ENCODE measurements at places on chromosomes 7 and 10.
A peak's percentile ranks its signal among the peaks of the same experiment; 100 is the strongest.

- DNase-seq: no peak
Observed at GRCh38 chr10:124640538-124641231, 103.5 kb downstream of the FAM53B start.

DNA sequence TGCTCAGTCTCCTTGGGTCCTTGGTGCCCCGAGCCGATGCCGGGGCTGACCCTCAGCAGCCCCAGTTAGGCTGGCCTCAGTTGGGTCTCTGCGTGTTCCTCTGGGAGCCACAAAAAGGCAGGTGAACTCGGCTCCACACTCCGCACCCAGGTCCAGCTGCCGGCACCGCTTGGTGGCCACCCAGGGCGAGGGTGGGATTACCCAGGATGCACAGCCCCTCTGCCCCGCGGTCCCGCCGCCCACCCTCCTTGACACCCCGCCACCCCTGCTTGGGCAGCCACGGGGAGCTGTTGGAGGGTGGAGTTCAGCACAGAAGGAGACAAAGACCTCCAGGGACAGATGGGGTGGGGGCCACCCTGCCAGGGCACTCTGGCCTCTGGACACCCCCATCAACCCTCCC, 17.7 kb downstream of the VENTX start:
- DNase-seq: no peak

GRCh38 chr10:21171197-21171935, 274.3 kb upstream of the NEBL start:
- DNase-seq: no peak

DNA sequence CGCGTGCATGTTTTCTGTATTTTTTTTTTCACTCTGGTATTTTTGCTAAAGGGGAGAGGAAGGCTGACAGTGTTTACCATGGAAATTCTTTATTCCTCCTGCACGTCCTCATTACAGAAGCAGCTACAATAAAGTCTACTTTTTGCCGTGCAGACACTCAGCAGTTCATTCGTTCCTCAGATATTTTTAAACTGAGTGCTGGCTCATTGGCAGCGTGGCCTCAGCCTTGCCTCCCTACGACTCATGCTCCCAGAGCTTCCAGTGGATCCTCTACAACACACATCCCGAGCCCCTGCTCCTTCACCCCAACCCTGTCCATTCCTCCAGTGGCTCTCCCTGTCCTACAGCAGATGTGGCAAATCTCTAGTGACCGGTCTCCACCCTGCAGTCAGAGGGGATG, 239.2 kb upstream of the ZMIZ1 start:
- DNase-seq: no peak

DNA sequence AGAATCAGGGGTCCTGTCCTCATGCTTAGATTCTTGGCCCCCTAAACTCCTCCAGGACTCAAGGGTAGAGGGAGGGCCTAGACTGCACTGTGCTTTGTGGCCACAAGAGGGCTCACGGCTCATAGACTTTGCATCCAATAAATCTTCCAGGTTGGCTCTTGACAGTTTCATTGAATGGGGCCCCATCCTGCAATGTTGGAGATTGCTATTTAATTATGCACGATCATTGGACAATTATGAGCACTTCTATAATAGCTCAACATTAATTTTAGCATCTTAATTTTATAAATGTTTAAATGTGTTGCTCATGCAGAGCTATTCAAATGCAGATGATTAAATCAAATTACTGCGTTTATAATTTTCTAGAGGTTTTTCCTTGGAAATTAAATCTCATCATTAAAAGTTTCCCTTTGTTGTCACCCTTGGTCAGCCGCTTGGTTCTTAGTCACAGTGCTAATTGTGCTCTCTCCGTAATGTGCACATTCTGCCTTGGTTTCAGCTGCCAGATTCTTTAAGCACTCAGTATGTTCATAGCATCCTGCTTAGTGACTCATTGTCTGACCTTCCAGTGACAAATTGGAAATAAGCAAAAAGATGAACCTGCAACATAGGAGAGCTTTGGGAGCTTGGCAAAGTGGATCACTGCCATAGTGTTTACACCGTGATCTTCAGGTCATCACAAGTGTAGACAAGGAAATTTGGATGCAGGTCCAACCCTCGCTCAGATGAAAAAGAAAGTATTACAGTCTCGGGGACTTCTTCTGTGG, 33.4 kb upstream of the PLPP4 start:
- DNase-seq: no peak

DNA sequence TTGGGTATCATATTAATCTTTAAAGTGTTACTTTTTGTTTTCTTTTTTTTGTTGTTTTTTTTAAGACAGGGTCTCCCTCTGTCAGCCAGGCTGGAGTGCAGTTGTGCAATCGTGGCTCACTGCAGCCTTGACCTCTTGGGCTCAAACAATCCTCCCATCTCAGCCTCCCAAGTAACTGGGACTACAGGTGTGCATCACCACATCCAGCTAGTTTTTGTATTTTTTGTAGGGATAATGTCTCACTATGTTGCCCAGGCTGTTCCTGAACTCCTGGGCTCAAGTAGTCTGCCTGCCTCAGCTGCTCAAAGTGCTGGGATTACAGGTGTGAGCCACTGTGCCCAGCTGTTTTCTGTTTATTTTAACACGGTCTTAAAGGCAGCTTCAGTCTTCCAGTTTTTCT, 23.3 kb downstream of the KMT2E start:
- DNase-seq: no peak

GRCh38 chr7:55170335-55171069, 151.7 kb downstream of the EGFR start:
- no peak for DNase-seq

DNA sequence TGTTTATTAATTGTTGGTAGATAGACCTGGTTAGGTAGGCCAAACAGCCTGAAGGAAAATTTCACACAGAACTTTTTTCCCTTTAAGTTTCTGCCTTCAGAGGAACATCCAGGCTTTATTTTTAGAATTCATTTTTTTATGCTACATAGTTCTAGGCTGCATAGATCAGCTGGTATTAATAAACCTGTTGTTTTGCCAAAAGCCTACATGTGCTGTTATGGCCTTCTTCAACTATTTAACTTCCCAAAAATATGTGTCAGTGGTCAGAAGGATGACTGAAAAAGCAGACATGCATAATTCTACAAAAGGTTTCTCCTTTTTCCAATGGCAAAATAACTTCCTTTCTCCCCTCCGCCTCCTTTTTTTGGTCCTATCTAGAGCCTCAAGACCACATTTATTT, 303.0 kb upstream of the DKK1 start:
- DNase-seq: no peak

- no peak for DNase-seq
Observed at GRCh38 chr7:7653593-7654187, 13.1 kb downstream of the UMAD1 start.

- peak; percentile 16 for DNase-seq
Observed at GRCh38 chr7:3154881-3155494, 111.3 kb upstream of the CARD11 start.

GRCh38 chr7:98106647-98107312, at the start of gene LMTK2:
Gene LMTK2 (plus strand): TSS chr7:98106862. CDS start chr7:98107178, 316 bp downstream.
- peak; percentile 93 for DNase-seq

DNA sequence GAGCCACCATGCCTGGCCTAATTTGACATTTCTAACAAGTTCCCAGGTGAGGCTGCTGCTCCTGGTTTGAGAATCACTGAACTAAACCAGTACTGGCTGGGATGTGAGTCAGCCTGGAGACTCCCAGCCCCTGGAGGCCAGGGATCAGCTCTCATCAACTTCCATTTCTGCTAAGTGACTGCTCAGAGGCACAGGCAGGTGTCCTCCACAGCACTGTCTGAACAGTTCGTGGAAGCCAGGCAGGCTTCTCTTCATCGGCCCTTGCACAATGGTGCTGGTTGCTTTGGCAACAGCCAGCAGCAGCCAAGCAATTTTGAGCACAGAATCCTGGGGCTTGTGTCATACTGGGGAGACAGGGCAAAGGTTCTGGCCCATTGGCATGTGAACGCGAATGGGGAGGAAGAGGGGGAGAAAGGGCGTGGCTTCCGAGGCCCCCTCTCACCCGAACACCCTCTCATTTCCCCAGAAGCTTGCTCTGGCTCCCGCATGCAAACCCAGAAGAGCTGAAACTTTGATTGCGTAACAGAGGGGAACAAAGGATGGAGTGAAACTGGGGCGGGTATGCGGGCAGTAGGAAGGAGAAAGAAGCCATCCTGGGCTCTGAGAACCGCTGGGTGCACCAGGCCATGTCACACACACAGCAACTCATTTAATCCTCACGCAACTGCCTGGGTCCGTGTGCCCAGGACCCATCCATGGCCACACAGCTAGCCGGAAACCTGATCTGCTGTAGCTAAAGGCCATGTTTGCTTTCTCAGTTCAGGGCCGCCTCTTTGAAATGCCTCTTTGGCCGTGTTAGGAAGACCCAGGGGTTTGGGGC, 9.0 kb upstream of the POR start:
- no peak for DNase-seq

GRCh38 chr7:128270826-128271272, 29.8 kb downstream of the LEP start:
- no peak for DNase-seq

DNA sequence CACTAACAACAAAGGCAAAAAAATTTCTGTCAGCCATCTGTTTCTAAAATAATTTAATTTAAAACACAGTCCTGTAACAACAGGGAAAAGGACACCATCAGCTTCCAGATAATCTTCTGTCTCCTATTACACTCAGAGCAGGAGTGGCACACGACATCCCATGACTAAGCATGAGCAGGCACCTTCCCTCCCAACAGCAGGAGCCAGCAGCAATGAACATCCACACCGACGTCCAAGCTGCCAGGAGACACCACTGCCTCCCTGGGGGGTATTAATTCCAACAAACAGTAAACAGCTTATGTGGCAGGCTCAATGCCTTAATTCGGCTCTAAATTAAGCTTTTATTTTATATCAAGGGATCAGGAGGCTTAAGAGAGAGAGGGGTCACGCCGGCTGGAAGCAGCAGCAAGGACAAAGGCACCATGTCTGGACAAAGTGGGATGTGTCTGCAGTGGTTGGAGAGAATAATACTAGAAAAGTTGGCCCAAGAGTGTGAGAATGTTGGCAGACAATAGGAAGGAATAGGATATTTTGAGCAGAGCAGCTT, 45.7 kb downstream of the KIAA1549 start:
- no peak for DNase-seq

GRCh38 chr7:158754746-158755444, 50.3 kb upstream of the NCAPG2 start:
- no peak for DNase-seq

- DNase-seq: no peak
Observed at GRCh38 chr10:116765648-116766081, 23.3 kb upstream of the HSPA12A start.

- DNase-seq: no peak
Observed at GRCh38 chr7:74405899-74406512, 47.7 kb upstream of the GTF2IRD1 start.

DNA sequence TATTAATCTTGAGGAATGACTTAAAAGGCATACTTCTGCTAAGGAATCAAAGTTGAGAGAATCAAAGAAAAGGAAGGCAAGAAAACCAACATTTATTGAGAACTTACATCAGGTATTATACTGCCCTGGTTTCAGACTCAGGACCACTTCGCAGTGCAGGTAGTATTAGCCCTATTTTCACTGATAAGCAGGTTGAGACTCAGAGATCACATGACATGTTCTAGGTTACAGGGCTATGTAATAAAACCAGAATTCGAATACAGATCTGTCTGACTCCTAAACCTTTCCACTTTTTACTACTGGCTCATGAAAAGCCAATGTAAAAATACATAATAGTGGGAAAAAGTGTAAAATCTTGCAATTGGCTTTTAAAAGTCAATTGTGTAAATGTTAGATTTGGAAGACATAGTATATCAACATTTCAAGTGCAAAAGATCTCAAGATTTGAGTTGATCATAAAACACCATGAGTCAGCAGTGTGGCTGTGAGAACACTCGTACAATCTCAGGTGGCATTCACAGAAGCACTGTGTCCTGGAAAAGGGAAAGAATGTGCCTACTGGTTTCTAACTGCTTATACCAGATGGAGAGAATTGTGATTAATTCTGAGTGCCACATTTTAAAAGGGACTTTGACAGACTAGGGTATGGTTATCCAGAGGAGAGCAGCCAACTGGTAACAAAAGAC, 195.8 kb upstream of the MKLN1 start:
- no peak for DNase-seq

DNA sequence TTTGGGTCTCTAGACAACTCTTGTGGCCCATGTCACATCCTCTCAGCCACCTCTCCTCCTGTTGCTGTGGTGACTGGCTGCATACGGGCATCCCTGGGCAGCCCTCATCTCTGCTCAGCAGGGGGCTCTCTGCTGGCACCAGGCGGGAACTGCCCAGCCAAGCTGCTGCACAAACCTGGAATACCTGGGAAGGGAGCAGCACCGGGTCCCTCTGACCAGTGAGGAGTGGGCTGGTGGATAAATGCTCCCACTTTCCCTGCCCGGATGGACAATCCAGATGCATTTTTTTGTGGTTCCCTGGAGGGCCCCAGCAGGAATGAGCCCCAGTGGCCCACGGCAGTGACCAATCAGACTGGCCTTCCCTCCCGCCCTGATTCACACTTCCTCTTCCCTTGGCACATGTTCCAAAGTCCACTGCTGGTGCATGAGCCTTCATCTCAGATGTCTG, 21.9 kb downstream of the GRID1 start:
- DNase-seq: no peak

DNA sequence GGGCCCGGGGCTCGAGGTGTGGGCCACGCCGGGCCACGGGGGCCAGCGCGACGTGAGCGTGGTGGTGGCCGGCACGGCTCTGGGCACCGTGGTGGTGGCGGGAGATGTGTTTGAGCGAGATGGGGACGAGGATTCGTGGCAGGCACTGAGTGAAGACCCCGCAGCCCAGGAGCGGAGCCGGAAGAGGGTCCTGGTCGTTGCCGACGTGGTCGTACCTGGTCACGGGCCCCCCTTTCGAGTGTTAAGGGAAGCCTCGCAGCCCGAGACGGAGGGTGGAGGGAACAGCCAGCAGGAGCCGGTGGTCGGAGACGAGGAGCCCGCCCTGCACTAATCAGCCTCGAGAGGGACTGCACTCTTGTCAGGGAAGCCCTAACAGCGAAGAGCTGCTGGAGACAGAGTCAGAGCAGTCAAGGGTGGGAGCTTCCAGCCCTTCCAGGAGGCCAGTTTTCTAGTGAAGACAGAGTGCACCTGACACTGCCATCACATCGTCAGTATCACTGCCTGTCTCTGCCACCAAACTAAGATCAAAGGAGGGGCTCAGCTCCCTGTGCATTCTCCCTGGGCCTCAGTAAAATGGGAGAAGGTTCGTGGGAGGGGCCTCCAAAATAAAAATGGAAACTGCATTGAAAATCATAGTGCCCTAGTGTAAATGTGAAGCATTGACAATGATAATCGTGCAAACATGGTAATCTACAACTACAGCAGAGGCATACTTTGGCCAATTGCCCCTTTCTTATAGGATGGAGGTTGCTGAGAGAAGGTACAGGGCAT, 1.3 kb downstream of the MBLAC1 start:
- DNase-seq: no peak

- no peak for DNase-seq
Observed at GRCh38 chr10:103476046-103476768, 2.8 kb downstream of the CALHM3 start.

GRCh38 chr10:124649214-124649613, 95.0 kb downstream of the FAM53B start:
- no peak for DNase-seq

- DNase-seq: no peak
Observed at GRCh38 chr10:21161647-21162046, 264.5 kb upstream of the NEBL start.

All from activated naive CD4-positive, alpha-beta T cell (primary cell).